ENCODE measurements at places on chromosomes 7 and 10. TPM values are rescaled to one million over a fixed set of nuclear protein-coding genes. Genes with fewer than 3 reads are reported as not detected.

Gene ELMO1
- total RNA-seq = 93.3 TPM

Gene RABGEF1
- total RNA-seq = 18.8 TPM

Gene VAX1
- not detected for total RNA-seq

- no peak overlapping the region for H3K4me3 ChIP-seq
- H3K36me3 ChIP-seq = peaks cover 43% of the 10 kb centered on the region
- H3K27ac ChIP-seq = no peak overlapping the region
- peak; percentile 57 for DNase-seq
- no peaks in the 10 kb centered on the region for H3K27me3 ChIP-seq
Observed at GRCh38 chr10:128078136-128078969, 47.9 kb downstream of the MKI67 start.

GRCh38 chr10:43043773-43044447 lies 33.0 kb upstream of the RET start:
- no peak overlapping the region for H3K4me3 ChIP-seq
- H3K4me1 ChIP-seq = no peaks in the 10 kb centered on the region
- no peaks in the 10 kb centered on the region for H3K36me3 ChIP-seq
- no peak for DNase-seq

GRCh38 chr10:127889605-127890195 lies 3.0 kb downstream of the CLRN3 start:
- H3K36me3 ChIP-seq = no peaks in the 10 kb centered on the region
- H3K4me3 ChIP-seq = no peak overlapping the region
- H3K4me1 ChIP-seq = no peaks in the 10 kb centered on the region
- no peak overlapping the region for H3K27ac ChIP-seq

DNA sequence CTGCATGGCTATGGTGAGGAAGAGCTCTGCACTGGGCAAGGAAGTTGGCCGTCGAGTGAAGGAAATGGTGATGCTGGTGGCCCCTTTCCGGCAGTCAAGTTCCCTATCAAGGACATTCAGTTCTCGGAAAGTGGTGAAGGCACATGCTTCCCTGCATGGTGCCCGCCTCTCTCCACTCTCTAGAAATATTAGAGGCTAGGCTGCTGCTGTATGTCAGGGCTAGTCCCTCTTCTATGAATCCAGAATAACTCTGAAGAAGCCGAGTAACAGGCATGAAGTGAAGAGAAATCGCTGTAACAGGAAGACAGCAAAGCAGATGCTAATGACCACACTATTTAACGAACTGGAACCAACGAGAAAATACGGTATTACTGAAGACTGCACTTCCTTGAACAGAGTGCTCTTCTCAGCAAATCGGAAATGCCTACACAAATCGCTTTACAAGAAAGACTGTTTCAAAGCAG lies 5.4 kb downstream of the IDI1 start:
- peak; percentile 54 for DNase-seq
- peaks cover 38% of the 10 kb centered on the region for H3K4me1 ChIP-seq
- peak overlapping the region; percentile 71 for H3K4me3 ChIP-seq
- no peaks in the 10 kb centered on the region for H3K27me3 ChIP-seq
- H3K36me3 ChIP-seq = peaks cover 52% of the 10 kb centered on the region

DNA sequence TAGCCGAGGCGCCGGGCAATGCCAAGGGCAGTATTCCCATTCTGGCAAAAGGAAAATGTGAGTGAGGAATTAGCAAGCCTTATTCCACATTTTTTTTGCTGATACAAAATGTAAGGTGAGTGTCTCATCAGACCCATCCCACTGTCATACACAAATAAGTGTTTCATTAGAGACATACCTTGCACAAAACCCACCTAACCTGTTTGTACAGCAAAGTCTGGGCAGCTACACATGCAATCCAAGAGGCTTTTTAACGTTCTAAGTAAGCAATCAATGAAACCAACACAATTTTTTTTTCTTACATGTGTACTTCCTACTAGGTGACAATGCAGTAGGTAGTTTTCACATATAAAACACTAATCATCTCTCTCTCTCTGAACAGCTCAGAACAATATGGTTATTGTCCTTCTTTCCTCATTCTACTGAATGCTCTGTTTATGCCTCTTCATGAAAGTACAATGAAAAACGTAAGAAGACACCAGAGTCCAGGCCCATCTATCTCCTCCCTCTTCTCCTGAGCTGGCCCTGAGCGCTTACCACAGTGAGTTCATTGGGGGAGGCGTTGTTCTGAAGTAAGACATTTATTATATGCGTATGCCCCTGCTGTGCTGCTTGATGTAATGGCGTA lies 217.2 kb downstream of the ANK3 start:
- peaks cover 8% of the 10 kb centered on the region for H3K36me3 ChIP-seq
- no peaks in the 10 kb centered on the region for H3K4me1 ChIP-seq
- H3K27ac ChIP-seq = no peak overlapping the region
- no peak overlapping the region for H3K4me3 ChIP-seq
- H3K27me3 ChIP-seq = no peaks in the 10 kb centered on the region

GRCh38 chr7:112877691-112878460 lies 87.7 kb upstream of the TMEM168 start:
- no peaks in the 10 kb centered on the region for H3K27me3 ChIP-seq
- H3K4me1 ChIP-seq = peaks cover 8% of the 10 kb centered on the region
- H3K27ac ChIP-seq = no peak overlapping the region
- H3K4me3 ChIP-seq = no peak overlapping the region
- H3K36me3 ChIP-seq = peaks cover 4% of the 10 kb centered on the region

DNA sequence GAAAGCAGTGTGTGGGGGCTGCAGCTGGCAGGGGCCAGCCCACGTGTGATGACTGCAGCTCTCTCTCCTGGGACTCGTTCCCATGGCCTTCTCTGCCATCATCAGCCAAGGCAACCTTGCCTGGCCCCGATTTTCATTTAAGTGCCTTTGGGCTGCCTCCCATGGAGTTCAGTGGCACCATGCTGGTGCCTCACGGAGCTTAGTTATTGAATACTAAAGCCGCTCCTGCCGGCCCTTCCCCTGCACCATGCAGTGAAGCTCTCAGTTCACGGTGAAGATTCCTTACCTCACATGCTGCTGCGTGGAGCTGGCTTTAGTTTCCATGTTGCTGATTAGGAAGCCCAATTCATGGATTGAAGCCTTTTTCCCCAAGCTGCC lies 141.5 kb upstream of the EEPD1 start:
- no peak for DNase-seq
- no peaks in the 10 kb centered on the region for H3K4me1 ChIP-seq
- H3K27me3 ChIP-seq = no peaks in the 10 kb centered on the region
